HT1080 (cell line): ENCODE measurements at places on chromosomes 12 and 14. TPM values are rescaled to one million over a fixed set of nuclear protein-coding genes. Genes with fewer than 3 reads are reported as not detected.

GRCh38 chr14:98494582-98494981 is 777.4 kb downstream of the BCL11B start:
- peak; percentile 95 for DNase-seq

DNA sequence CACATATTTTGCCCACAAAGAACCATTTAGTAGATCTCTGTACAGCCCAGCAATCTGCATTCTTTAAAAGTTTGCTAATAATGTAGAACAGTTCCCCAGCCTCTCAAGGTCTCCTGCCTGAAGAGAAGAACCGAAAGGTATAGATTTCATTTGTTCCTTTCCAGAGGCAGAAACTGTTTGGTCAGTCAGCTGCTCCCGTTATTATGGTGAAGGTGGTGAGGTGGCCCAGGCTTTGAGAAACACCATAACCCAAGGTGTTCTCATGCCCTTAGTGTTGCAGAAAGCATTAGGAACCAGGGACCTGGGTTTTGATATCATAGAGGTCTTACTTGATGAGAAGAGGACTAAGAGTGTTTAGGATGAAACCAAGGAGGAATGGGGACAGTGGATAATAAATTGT is 65.3 kb downstream of the SUSD6 start:
- DNase-seq: no peak

DNA sequence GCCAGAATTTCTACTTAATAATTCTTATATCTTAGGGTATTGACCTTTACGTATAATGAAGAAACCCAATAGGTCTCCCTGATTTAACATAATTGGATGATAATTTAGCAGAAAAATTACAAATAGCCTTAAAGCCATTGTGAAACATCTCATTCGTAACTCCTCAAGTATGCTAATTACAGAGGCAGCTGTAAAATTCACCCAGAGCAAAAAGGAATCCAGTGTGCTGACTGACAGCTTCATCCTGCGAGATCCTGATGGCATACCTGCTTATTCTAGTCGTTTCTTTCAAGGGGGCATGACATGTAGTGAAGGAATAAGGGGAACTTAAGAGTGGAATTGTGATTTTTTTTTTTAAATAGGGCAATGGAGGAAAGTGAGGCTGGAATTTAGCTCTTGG is 291.5 kb downstream of the FUT8 start:
- no peak for DNase-seq

GRCh38 chr12:9391815-9392214 is 183.6 kb upstream of the PZP start:
- DNase-seq: no peak

DNA sequence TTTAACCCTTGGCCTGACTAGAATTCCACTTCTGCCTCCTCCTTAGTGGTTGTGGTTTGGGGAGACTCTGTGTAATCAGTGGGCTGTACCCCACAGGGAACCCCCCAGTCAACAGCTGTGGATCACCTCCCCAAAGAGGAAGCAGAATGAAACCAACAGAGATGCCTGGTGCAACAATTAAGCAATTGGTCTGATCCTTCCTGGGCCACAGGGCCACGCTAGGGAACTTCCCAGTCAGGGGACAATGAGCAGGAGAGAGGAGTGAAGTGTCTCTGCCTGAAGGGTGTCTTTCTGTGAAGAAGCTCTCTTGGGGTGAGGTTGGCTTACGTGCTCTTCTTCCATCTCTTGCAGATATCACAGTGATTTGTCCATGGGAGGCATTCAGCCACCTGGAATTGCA is 8.2 kb downstream of the PDE6H start:
- DNase-seq: no peak

GRCh38 chr12:112901271-112901670 is 5.5 kb upstream of the OAS1 start:
- peak; percentile 7 for DNase-seq

DNA sequence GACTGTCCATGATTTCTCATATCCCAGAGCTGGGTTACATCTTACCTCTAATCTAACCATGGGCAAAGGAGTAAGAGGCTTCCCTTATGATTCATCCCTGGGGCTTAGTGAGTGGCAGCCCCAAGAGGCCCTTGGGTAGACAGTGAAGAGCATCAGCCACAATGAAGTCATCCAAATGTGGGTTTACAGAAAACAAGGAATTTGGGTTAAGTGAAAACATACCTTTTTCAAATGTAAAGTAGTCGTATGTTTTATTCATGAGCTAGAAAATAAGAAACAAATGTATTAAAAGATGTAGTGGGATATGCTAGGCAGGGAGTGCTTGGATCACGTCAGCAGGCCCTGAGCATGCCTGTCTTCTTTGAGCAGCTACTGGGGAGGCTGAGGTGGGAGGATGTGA is 54.0 kb upstream of the ELK3 start:
- DNase-seq: peak; percentile 83

Gene RNASE3
- total RNA-seq: not detected in 2 replicates
